Neural cell (in vitro differentiated cells): ENCODE measurements at places on chromosomes 16 and 17. TPM values are rescaled to one million over a fixed set of nuclear protein-coding genes. Genes with fewer than 3 reads are reported as not detected.

Gene HLF
- polyA plus RNA-seq: 0.70 and 0.71 TPM in 2 replicates

Gene ICAM2
- polyA plus RNA-seq: not detected in 2 replicates

Gene SMPD3
- polyA plus RNA-seq: 38.2 and 42.7 TPM in 2 replicates

Gene SPN
- polyA plus RNA-seq: 0.09 TPM in 1 of 2 replicates, not detected in the other
